ENCODE measurements at places on chromosomes 6 and 20. TPM values are rescaled to one million over a fixed set of nuclear protein-coding genes. Genes with fewer than 3 reads are reported as not detected.
A peak's percentile ranks its signal among the peaks of the same experiment; 100 is the strongest.

DNA sequence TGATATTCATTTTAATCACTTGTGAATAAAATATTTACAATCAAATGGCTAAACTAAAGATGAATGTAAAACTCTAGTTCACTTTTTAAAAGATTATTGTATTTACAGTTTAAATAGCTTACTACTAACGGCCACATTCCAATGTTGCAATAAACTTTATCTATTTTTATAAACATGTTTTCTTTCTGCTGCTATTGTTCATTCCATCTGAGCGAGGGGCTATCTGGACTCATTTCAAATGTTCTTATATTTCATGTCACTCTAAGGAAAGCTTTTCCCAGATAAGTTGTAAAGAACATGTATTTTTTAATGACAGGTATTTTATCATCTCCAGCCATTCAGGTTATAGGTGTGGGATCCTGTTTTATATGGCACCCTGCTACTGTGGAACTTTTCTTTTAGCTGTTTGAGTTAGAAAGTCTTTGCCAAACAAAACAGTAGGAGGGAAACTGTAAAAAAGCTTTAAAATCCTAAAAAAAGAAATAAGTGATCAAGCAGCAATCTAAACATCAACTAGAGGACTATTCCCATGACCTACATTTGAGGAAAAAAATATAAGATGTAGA is 42.5 kb downstream of the HMGCLL1 start:
- DNase-seq: no peak

The PTCRA gene
- total RNA-seq: not detected

DNA sequence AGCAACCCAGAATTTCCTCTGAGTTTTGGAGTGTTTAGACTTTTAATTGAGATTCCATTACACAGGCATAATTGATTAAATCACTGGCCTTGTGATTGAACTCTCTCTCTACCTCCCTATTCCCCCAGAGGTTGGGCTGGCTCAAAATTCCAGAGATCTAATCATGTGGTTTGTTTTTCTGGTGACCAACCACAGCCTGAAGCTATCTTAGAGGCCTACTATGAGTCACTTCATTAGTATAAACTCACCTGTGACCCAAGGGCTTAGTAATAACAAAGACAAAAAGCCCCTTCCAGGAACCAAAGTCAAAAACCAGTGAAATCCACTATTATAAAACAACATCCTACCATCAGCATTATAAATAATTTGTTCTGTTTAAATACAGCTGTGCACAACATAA is 992.5 kb upstream of the CITED2 start:
- peak; percentile 91 for DNase-seq

GRCh38 chr6:153436351-153436750 is 305.3 kb upstream of the RGS17 start:
- no peak for DNase-seq

The EMILIN3 gene
- total RNA-seq: 1.2 TPM

- DNase-seq: no peak
Observed at GRCh38 chr6:10577112-10577511, 56.0 kb downstream of the GCNT2 start.

GRCh38 chr6:3766214-3766613 is 14.7 kb upstream of the PXDC1 start:
- no peak for DNase-seq

DNA sequence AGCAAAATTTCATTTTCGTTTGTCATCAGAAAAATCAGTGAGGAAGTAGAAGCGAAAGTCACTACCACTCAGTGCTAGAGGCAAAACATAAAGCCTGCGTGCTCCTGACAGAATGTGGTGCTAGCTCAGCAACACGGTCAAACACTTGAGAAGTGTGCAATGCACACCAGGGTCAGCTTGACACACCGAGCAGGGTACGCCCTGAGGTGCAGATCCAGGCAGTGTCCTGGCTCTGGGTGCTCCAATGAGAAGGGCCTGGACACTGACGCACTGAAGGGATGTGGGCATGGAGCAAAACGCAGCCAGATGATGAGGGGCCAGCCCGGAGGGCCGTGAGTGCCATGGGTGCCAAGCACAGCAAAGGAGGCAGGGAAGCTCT is 5.9 kb downstream of the RNASET2 start:
- DNase-seq: no peak

The CGAS gene
- total RNA-seq: 18.2 TPM

- DNase-seq: peak; percentile 38
Observed at GRCh38 chr6:12060780-12061609, 48.9 kb downstream of the HIVEP1 start.

- DNase-seq: no peak
Observed at GRCh38 chr6:131740161-131740560, 29.3 kb upstream of the CTAGE9 start.

DNA sequence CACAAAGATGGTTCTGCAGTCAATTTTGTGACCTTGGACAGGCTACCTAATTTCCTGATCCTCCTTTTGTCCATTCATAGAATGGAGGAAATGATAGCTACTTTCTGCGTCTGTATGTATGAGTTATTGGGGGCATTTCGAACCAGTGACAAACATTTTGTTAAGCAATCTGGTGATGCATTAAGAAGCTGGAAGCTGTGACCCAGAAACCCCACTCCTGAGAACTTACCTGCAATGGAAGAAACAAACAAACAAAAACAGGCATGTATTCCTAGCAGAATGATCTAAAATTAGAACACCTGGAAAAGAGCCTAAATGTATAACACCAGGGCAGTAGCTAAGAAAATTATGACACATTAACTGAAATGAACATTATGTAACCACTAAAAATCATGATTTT is 33.4 kb upstream of the PRND start:
- DNase-seq: no peak

GRCh38 chr6:80331522-80331921 is 225.1 kb downstream of the BCKDHB start:
- no peak for DNase-seq

GRCh38 chr6:135870722-135871121 is 19.2 kb downstream of the PDE7B start:
- no peak for DNase-seq

GRCh38 chr20:2038161-2038560 is 44.3 kb upstream of the PDYN start:
- DNase-seq: no peak

- no peak for DNase-seq
Observed at GRCh38 chr6:3729603-3730344, 21.7 kb downstream of the PXDC1 start.

DNA sequence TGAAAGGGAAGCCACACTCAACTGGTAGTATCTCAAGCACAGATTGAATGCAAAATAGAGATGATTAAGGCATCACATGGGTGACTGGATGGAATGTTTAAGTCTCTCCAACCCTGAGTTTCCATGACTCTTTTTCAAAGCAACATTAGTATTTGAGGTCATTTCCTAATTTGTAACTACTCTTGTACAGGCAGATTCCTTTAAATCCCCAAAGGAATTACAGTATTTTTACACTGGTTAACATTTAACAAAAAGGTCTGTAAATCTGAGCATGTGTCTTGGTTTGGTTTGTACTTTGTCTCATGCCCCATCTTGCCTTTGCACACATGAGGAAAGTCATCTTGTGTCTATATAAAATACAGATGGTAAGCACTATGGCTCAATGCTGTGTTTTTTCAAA is 15.1 kb downstream of the RMND1 start:
- peak; percentile 89 for DNase-seq

DNA sequence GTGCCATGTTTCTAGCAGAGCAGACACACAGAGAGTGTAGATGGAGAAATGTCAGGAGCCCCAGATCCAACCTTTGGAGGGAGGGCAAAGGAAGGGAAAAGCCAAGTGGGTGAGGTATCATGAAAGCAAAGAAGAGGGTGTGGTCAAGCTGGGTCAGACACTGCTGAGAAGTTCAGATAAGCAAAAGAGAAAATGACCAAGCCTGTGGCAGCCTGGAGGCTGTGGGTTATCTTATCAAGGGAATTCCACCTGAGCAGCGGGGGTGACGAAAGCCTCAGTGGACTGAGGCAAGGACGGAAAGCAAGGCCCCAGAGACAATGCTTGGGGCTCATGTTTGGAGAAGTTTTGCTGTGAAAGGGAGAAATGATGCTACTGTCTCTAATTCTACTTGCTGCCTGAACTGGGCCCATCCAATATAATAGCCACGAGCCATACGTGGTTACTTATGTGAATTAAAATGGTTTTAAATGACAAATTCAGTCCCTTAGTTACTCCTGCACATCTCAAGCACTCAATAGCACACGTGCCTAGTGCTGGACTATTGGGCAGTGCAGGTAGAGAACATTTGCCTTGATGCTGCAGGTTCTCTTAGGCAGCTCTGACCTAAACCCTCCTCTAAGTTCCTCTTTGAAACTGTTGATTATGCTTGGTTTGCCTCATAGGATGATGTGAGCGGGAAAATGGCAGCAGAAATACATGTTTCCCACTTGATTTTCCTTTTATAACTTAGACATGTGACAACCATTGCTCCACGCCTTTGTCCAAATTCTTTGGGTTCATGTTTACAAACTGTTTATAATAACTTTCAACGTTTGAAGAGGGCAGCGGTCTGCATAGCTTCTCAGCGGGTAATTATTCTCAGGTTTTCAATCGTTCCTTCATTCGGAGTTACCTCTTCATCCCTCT is 63.7 kb downstream of the SLC22A23 start:
- DNase-seq: no peak

- no peak for DNase-seq
Observed at GRCh38 chr6:111276335-111276734, 189.0 kb downstream of the SLC16A10 start.

DNA sequence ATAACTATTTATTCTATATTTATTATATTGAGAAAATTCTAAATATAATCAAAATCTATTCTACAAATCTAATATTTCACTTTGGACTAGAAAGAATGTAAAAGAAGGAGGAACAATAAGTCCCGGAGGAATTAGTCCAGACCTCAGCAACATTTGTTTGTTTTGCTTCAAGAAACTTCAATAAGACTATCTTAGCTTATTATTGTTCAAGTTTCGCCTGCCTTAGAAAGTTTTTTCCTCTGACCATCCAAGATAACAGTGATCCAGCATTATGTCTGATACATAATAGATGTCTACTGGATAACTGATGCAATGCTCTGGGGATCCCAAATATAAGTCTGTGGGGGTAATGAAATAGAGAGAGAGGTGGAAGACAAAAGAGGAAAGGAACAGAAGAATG is 28.7 kb upstream of the NT5E start:
- no peak for DNase-seq

The PSORS1C1 gene
- total RNA-seq: 1.1 TPM

The KCNQ5 gene
- total RNA-seq: 1.4 TPM

The GLP1R gene
- total RNA-seq: not detected

The BPIFA1 gene
- total RNA-seq: not detected

- no peak for DNase-seq
Observed at GRCh38 chr6:1535295-1535694, 74.4 kb upstream of the FOXC1 start.

The SLC17A4 gene
- total RNA-seq: not detected

DNA sequence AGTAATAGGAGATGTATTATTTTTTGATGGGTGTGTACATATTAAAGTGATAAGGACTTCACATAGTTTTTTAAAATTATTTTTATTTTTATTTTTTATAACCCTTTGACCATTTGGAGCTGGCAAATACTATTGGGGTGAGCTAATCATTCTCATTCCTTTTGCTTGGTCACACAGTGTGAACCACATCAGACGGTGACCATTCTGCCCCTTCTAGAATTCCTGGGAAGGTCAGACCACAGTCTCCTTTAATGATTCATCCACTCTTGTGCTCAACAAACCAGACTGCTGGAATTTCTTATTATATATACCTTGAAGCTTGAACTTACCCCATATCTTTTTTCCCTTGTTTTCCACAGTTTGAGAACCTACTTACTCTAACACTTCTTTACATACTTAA is 23.9 kb upstream of the PRL start:
- DNase-seq: peak; percentile 89

DNA sequence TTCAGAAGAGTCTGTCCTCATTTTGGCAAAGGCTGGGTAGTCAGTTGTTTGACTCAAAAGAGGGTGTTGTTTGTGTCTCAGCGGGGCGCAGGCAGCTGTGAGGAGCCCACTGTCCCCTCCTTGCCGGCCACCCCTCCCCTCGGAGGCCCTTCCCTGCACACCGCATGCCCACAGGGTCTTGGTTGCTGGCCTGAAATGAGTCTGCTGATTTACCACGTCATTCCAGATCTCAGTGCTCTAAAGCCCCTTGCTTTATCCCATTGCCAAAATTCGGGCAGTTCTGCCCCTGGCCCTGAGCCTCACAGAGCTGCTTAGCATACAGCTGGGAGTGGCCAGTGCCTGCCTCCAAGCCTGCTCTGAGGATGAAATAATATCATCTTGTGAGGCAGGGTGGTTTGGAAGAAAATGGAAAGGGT is 220.7 kb downstream of the UST start:
- DNase-seq: no peak

DNA sequence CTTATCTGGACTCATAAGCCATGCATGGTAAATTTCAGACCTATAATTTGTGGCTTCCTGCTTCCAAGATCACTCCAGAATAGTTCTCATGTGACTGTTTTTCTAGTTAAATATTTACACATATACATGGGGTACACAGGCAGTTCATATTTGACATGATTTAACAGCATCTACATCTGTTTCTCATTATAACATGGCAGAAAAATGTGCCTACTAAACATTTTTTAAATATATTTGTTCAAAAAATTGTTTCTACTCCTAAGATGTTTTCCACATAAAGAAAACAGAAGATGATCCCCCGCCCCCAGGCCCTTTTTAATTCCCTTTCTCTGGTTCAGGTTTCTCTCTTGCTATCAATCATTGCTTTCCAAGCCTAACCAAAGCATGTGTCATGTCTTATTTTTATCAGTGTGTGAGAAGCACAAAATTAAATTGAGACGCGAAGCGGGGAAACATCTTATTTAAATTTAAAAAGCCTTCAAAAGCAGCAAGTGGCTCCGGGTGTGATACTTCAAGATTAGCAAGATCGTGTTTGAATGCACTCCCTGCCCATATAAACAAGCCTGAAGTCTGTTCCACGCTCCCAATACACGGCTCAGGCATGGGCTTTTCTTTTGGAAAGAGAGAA is 37.3 kb downstream of the IPCEF1 start:
- no peak for DNase-seq

GRCh38 chr6:151669208-151669560 is 138.3 kb upstream of the ESR1 start:
- DNase-seq: no peak

DNA sequence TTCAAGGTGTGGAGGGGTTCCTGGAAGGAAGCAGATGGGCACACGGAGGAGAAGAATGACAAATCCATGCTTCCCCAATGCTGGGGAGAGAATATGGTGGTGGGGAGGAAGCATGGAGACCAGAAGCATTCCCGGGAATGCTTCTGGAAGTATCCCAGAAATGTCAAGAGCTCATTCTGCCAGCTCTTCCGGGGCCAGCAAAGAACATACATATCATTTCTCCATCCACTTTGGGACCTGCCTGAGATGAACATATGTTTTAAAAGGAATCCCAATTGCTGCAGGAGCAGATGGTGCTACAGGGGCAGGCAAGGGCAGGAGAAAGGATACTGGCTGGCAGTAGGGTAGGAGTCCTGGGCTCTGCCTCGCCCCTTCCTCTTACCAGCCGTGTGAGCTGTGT is 37.9 kb upstream of the CCDC167 start:
- no peak for DNase-seq

DNA sequence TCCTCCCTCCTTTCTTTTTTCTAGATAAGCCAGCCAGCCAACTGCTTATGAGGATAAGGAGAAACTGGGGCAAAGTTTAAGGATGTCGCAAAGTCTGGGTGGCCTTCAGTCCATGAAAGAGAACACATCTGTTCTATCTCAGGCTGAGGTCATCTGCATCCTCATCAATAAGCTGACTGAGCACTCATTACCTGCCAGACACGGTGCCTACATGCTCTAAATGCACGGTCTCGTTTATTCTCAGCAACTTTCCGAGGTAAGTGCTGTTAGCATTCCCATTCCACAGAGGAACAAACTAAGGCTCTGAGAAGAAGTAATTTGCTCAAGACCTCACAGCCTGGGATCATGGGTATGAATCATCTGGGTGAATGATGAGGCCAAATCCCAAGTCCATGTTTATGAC is 133.1 kb downstream of the BCAS1 start:
- DNase-seq: no peak

The LHFPL5 gene
- total RNA-seq: 0.12 TPM

All from epithelial cell of proximal tubule (primary cell).